Thyroid gland (tissue), 4 donors: ENCODE measurements at places on chromosomes 12 and 14.

DNA sequence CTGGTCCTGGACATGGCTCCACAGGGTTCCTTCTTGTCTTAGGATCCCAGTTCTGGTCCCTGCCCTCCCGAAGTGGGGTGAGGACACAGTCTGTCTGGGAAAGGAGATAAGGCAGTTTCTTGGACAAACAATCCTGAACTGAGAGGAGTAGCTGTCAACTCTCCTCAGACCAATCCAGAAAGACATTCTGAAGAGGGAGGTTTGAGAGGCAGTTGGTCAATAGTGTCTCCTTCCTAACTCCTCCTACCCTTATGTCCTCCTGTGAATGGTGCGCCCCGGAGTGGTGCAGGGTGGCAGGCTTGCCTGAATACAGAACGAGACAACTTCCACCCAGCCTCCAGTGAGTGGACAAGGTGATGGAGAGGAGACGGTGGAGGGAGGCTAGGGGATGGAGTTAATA is 15.4 kb upstream of the ASIC1 start:
- no peak for DNase-seq

DNA sequence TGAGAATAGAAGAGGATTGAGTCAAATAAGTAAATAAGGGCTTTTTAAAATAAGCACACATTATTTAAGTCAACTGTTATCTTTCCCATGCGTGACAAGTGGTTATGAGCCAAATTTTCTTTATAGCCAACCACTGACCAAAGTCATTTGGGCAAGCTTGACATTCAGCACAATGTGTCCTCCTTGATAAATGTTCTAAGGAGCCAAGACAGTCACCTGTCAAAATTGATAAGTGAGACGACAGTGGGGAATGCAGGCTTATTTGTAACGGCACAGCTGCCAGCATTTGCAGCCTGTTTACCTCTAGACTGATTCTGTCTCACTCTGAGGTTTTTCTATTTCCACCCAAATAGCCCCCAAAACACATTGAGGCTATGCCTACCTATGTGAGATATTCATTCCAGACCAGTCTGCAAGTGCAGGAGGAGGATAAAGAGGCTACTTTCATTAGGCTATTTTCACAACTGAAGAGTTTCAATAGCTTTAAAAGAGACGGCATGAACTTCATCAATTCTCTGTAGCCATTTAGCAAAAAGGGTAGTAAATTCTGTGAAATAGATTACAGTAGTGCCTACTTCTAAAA is 339.5 kb downstream of the PDZRN4 start:
- DNase-seq, result no peak

DNA sequence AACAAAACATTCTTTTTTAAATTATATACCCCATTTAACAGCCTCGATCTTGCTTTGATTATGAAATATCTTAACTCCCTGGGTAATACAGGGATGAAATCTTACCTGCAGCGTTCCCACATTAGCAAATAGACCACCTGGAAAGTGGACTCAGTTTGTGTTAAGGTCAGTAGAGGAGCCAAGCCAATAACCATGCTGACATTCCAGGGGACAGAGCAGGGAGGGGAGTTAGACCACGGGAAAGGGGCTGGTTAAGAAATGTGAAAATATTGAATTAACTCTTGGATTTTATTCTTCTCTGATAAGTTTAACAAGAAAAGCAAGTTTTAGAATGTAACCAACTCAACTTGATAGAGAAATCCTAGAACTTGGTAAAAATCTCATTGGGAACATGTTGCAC is 144.9 kb upstream of the CLEC14A start:
- DNase-seq, result no peak

- DNase-seq, result no peak
Observed at GRCh38 chr14:81342850-81343580, 57.1 kb downstream of the STON2 start.

DNA sequence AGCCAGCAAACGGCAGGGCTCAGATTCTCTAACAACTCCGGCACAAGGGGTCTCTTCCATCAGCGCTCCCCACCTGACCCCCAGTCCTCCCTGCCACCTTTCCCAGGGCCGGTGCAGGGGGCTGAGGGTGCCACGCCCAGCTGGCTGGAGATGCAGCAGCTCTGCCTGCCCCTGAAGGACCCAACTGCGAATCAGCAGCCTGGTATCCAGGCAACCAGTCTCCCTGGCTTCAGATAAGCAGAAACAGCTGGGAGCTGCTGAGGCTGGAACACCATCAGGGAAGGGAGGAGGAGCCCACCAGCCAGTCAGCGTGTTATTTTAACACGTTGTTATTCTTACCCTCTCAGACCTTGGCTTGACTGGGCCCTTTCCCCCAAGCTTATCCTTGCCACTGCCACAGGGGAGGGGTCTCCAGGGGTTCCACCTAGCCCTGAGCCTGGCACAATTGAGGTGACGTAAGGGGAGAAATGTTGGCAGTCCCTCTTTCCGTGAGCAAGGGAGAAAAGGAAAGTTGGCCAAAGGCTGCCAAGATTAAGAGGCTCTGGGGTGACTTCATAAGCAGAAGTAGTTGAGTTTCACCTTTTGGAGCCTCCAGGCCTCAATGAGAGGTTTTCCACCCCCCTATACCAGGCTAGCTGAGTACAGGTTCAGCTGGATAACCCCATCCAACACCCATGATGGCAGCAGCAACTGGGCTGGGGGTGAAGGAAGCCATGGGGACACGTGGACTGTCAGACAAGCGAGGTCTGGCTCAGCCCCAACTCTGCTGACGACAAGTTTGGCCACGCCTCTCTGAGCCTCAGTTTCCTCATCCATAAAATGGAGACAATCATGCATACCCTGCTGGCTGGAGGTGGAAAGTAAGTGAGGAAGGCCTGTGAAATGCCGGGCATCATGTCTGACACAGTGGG is 91.1 kb downstream of the IRF2BPL start:
- DNase-seq, result no peak

DNA sequence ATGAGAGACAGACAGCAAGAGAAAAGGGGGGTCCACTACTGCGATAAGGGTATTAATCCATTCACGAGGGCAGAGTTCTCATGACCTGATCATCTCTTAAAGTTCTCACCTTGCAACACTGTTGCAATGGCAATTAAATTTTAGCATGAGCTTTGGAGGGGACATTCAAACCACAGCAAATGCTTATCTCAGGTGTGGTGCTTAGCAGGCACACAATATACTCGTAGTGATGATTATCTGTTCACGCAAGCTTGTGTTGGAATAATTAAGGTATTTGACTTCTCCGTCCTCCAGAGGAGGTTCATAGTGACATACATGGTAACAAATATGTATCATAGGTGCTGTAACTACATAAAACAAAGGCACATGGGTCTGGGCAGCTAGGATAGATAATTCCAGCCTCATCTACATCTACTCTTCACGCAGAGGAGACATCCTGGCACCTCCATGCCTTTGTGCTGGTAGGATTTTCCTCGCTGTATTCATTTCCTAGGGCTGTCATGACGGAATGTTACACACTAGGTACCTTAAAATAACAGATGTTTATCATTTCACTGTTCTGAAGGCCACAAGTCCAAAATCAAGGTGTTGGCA is 221.2 kb downstream of the RBM19 start:
- no peak for DNase-seq

DNA sequence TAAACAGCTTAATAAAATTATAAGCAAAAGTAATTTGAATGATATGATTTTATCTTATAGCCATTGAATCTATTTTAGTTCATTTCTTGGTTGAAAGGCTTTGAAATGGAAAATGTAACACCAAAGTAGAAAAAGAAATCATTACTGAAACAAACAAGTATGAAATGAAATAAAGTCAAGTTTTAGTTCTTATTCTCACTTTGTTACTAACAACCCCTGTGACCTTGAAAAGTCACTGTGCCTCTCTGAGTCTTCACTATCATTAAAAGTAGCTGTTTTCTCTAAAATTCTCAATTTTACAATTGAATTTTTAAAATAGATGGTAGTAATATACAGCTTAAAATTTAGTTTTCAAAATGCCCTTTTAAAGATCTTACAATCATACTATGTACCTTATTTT is 32.4 kb upstream of the SLC17A8 start:
- no peak for DNase-seq

GRCh38 chr12:130479401-130480125 is 141.9 kb downstream of the PIWIL1 start:
- DNase-seq, result no peak

DNA sequence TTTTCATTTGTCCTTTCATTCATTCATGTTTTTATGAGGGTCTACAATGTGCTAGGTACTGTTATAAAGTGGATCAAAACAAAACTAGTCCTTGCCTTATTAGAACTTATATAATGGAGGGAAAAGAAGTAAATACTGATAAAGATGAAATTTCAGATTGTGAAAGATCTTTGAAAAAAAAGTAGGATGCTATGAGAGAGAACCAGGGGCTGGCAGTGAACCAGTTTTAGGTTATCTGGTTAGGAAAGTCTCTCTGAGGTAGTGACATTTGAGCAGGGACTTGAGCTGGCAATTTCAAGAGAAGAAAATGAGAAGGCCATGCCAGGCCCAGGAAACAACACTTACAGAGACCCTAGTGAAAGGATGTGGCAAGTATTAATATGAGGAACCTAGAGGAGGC is 57.3 kb upstream of the E2F7 start:
- no peak for DNase-seq

DNA sequence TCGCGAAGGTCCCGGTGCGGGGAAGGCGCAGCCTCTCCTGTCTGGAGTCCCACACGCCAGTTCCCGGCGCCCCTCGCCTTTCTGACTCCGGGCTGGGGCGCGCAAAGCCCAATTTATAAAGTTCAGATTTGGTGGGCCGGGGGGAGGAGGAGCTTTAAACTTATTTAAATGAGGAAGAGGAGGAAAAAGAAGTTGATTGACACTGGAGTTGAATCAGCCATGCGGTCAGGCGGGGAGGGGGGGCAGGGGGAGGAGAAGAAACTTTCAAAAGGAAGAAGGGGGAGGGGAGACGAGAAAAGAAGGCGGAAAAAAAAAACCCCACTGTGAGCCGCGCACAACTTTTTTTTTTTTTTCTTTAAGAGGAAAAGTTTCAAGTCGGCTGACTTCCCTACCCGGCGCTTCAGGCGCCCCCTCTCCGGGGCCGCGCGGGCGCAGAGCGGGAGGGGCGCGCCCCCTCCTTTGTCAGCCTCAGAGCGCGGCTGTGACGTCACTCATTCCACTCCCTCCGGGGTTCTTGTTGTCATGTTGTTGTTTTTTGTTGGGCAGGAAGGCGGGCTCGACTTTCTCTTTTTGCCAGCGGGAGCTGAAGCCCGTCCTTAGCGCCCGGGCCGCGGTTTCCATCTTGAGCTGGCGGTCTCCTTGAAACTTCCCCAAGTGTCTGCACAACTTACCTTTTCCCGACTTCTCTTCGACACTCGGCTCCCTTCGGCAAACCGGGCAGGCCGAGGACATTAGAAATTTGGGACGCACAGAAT is at the start of gene ZFP36L1:
TSS of gene ZFP36L1 (minus strand) at position 89 of the 755 bp plus-strand sequence. CDS start 129 bp downstream, outside the sequence.
- DNase-seq, result peak; percentile 92

GRCh38 chr14:76181546-76181945 is 29.8 kb downstream of the GPATCH2L start:
- no peak for DNase-seq

DNA sequence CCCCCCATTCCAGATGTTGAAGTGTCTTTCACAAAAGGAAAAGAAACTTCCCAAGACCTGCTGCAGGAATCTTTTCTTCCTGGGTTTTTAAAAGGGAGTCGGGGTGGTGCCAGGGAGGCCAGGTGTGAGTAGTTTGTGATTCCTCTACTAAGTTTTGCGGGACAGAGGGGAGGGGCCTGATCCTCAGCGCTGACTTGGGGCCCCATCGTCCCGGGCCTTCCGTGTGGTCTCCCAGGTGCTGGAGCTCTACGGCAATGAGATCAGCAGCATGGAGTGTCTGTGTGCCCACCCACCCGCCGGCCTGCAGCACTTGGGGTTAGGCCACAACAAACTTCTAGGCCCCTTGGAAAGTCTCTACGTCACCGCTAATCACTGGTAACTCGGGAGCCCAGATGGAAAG is 4.5 kb downstream of the LRRC43 start:
- no peak for DNase-seq

DNA sequence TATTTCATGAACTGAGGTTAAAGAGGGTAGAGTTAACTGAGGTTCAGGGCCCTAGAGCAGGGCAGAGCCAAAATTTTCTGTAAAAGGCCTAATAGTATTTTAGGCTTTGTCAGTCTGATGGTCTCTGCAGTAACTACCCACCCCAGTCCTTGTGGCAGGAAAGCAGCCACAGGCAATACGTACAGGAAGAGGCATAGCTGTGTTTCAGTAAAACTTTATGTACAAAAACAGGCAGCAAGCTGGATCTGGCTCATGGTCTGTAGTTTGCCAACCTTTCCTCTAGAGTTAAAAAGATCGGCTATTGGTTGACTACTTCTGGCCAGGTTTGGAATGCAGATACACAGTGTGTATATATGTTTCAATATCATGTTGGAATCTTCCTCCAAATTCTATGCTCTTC is 17.2 kb downstream of the TM7SF3 start:
- no peak for DNase-seq

DNA sequence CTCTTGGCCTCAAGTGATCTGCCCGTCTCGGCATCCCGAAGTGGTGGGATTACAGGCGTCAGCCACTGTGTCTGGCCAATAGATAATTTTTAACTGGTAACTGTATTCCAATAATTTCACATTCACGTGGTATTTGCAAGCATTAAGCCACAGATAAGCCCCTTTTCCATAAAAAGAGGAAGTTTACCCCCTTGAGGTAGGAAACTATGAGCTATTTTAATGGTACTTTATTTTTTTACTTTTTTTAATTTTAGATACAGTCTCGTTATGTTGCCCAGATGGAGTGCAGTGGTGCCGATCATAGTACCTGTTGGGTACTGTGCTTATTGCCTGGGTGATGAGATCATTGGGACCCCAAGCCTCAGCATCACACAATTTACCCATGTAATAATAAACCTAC is 42.9 kb upstream of the AP4S1 start:
- no peak for DNase-seq

DNA sequence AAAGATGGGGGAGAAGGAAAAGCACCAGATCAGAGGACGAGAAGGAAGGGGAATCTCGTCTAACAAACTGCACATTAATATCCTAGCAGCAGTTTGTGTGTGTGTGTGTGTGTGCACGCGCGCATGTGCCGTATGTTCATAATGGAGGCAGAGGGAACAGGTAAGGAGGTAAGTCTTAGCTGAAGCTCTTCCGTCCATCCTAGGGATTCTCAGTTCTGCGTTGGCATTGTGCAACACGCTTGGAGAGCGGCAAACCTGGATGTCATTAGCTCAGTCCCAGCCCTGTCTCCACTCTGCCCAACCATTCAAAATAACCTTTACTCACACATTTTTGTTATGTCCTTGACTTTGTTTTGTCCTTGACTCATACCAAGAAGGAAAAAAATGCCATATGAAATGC is 1.6 kb upstream of the C1R start:
- DNase-seq, result no peak

- DNase-seq, result no peak
Observed at GRCh38 chr12:63918800-63919300, 74.3 kb downstream of the SRGAP1 start.
